WTC11 (cell line): ENCODE measurements at places on chromosomes 11 and 22.

DNA sequence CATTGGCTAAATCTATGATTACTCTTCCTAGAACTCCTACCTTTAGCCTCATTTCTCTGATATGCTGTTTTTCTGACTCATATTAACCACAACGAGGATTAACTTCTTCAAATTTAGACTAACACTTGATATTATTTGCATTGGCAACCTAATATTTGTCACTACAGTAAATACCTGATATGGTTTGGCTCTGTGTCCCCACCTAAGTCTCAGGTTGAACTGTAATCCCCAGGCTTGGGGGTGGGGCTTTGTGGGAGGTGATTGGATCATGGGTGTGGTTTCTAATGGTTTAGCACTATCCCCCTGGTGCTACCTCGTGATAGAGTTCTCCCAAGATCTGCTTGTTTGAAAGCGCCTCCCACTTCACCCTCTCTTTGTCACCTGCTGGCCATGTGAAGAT, 17.1 kb upstream of the MED17 start:
- no peaks in the 10 kb centered on the region; the same call in 1 of the 2 replicates for H3K27me3 ChIP-seq
- peaks cover 9% of the 10 kb centered on the region; the same call in 1 of the 2 replicates for H3K36me3 ChIP-seq
- DNase-seq: no peak

DNA sequence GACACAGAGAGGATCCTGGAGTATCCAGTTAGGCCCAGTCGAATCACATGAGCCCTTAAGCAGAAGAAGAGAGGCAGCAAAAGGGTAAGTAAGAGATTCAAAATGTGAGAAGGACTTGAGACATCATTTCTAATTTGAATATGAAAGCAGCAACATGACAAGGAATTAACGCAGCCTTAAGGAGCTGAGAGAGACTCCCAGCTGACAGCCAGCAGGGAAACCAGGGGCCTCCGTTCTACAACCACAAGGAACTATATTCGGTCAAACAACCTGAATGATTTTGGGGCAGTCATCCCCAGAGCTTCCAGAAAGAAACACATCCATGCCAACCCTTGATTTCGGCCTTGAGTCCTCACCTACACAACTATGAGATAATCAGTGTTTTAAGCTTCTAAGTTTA, 189.7 kb upstream of the MTNR1B start:
- no peak overlapping the region for H3K4me3 ChIP-seq
- H3K27ac ChIP-seq: peak overlapping the region; percentile 43; the same call in 1 of the 2 replicates
- DNase-seq: no peak
- H3K27me3 ChIP-seq: no peaks in the 10 kb centered on the region
- peaks cover 31% of the 10 kb centered on the region for H3K4me1 ChIP-seq

GRCh38 chr11:128893578-128894285, 2.6 kb downstream of the KCNJ5 start:
- H3K27me3 ChIP-seq: peaks cover 92% of the 10 kb centered on the region
- H3K4me3 ChIP-seq: no peak overlapping the region
- H3K27ac ChIP-seq: no peak overlapping the region
- H3K4me1 ChIP-seq: peaks cover 18% of the 10 kb centered on the region
- no peak for DNase-seq

DNA sequence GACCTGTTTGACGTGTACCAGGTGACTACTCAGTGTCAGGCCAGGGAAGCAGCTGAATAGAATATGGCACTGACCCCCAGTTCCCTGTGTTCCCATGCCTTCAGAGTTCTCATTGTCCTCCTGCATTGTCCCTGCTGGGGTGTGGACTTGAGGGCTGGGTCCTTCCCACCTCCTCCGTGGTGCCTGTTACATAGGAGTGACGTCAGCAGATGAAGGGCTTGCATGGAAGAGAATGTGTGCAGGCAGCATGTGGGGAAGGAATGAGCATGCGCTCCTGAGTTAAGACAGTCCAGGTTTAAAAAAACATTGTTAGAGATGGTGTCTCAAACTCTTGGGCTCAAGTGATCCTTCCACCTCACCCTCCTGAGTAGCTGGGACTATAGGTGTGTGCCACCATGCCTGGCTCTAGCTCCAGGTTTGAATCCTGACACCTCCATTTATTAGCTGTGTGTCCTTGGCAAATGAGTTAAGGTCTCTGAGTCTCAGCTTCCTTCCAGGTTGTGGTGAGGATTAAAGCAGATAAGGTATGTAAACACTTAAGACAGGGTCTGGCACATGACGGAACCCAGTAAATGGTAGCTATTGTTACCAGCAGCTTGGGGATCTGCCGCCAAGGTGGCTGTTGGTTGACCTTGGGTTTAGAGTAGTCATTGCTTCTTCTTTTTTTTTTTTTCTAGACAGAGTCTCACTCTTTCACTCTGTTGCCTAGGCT, 7.5 kb upstream of the SOX10 start:
- H3K27me3 ChIP-seq: no peaks in the 10 kb centered on the region
- peaks cover 14% of the 10 kb centered on the region for H3K4me1 ChIP-seq
- H3K4me3 ChIP-seq: no peak overlapping the region
- no peak for DNase-seq

DNA sequence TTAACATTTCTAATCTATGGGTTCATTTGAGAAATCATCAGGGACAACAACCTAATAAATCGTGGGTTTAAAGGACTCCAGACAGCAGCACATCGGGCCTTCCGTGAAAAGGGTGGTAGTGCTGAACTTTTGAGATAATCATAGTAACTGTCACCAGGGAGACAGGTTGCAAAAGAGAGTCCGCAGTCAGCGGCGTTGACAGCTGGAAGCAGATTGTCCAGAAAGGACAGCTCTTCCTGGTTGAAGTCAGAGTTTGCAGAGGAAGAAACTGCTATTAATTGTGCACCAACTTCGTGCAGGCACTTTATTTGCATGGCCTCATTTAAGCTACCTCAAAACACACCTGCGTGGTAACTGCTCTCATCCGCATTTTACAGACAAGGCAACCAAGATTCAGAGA, 20.5 kb upstream of the ISX start:
- peaks cover 9% of the 10 kb centered on the region for H3K27me3 ChIP-seq
- DNase-seq: no peak
- H3K4me1 ChIP-seq: peaks cover 12% of the 10 kb centered on the region
- no peak overlapping the region for H3K4me3 ChIP-seq
- no peak overlapping the region for H3K27ac ChIP-seq

GRCh38 chr11:8812438-8812837, 98.6 kb upstream of the AKIP1 start:
- no peaks in the 10 kb centered on the region for H3K27me3 ChIP-seq
- no peak for DNase-seq
- peaks cover 25% of the 10 kb centered on the region for H3K4me1 ChIP-seq
- H3K4me3 ChIP-seq: no peak overlapping the region
- H3K27ac ChIP-seq: no peak overlapping the region

DNA sequence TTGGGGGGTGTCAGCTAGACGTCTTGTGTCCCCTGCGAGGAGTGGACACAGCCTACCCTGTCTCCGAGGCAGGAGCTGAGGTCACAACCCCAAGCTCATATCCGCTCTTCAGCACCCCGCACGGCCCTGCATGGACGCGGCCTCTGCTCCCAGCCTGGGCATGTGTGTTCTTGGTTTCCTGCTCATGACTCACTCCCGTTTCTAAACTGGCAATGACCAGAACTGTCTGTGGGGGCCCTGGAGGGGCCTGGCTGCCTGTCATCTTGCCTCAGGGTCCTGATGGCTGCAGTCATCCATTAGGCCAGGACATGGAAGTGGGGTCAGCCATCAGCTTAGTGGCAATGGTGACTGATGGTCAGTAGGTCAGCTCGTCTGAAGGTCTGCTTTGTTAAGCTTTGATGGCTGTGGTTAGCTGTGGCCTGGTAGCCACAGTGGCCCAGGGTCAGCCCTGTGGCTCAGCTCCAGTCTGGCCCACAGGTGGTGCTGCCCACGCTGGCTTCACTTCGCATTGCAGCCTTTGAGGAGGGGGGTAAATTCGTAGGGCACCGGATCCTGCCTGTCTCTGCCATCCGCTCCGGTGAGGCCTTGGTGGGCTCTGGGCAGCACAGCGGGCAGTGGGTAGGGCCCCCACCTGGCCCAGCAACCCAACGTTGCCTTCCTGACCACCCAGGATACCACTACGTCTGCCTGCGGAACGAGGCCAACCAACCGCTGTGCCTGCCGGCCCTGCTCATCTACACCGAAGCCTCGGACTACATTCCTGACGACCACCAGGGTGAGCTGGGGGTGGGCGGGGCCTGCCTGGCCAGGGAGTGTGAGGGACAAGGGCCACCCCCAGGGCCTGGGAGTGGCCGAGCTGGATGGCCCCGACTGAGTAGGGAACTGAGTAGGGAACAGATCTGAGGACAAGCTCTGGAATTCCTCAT, 12.0 kb downstream of the PLCB3 start:
- H3K4me1 ChIP-seq: peaks cover 3% of the 10 kb centered on the region; the same call in 1 of the 2 replicates
- peak overlapping the region; percentile 97 for H3K27ac ChIP-seq
- no peak overlapping the region for H3K4me3 ChIP-seq
- DNase-seq: no peak
- peaks cover 42% of the 10 kb centered on the region for H3K36me3 ChIP-seq

- H3K27ac ChIP-seq: no peak overlapping the region
- peaks cover 18% of the 10 kb centered on the region for H3K36me3 ChIP-seq
Observed at GRCh38 chr11:88231894-88232482, 56.7 kb upstream of the RAB38 start.

- DNase-seq: no peak
- H3K27me3 ChIP-seq: no peaks in the 10 kb centered on the region; the same call in 1 of the 2 replicates
- H3K4me3 ChIP-seq: no peak overlapping the region
- H3K27ac ChIP-seq: no peak overlapping the region
- no peaks in the 10 kb centered on the region for H3K4me1 ChIP-seq
- H3K36me3 ChIP-seq: no peaks in the 10 kb centered on the region
Observed at GRCh38 chr22:25853078-25853477, 111.1 kb downstream of the MYO18B start.

DNA sequence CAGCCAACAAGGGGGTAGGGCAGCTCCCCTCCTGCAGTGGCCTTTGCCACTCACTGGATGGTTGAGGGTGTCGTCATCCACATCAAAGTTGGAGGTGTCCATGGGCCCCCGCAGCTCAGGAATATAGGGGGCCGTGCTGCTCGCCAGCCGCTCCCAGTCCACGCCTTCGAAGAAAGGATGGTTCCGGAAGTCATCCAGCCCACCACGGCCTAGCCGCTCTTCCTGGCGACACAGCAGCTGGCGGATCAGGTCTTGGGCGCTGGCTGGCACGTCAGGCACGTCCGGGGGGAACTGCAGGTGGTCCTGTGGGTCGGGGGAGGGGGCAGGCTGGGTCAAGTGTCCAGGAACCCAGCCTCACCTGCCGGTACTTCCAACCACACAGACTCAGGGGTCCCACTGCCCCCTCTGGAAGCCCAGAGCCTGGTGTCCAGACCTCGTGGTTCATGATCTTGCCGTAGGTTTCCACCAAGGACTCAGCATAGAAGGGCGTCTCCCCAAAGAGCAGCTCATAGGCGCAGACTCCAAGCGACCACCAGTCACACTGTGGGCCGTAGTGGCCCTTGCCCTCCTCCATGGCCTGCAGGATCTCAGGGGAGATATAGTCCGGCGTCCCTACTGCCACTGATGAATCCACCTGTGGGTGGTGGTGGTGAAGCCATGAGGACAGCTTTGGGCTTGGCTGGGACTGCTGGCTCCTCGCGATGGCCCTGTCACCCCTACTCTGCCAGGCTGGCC, 5.7 kb downstream of the CDC42BPG start:
- no peak overlapping the region for H3K27ac ChIP-seq
- no peak for DNase-seq
- H3K27me3 ChIP-seq: no peaks in the 10 kb centered on the region
- peaks cover 20% of the 10 kb centered on the region for H3K4me1 ChIP-seq

DNA sequence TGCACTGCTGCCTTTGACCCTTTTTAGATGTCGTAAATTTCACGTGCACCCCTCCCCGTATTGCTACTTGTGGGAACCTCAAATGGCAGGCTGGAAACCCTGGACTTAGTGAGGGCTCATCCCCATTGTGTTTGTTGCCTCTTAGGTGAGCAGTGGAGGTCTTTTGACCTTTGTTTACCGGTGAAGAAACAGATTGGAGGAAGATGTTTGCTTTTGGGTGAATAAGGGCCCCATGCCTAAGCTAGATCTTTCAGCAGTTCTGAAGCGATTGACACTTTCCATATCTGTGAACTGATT, 782 bp downstream of the SMARCB1 start:
- H3K27me3 ChIP-seq: no peaks in the 10 kb centered on the region
- peak overlapping the region; percentile 89 for H3K4me3 ChIP-seq
- H3K27ac ChIP-seq: peak overlapping the region; percentile 78
- peaks cover 20% of the 10 kb centered on the region for H3K36me3 ChIP-seq
- peaks cover 30% of the 10 kb centered on the region for H3K4me1 ChIP-seq

DNA sequence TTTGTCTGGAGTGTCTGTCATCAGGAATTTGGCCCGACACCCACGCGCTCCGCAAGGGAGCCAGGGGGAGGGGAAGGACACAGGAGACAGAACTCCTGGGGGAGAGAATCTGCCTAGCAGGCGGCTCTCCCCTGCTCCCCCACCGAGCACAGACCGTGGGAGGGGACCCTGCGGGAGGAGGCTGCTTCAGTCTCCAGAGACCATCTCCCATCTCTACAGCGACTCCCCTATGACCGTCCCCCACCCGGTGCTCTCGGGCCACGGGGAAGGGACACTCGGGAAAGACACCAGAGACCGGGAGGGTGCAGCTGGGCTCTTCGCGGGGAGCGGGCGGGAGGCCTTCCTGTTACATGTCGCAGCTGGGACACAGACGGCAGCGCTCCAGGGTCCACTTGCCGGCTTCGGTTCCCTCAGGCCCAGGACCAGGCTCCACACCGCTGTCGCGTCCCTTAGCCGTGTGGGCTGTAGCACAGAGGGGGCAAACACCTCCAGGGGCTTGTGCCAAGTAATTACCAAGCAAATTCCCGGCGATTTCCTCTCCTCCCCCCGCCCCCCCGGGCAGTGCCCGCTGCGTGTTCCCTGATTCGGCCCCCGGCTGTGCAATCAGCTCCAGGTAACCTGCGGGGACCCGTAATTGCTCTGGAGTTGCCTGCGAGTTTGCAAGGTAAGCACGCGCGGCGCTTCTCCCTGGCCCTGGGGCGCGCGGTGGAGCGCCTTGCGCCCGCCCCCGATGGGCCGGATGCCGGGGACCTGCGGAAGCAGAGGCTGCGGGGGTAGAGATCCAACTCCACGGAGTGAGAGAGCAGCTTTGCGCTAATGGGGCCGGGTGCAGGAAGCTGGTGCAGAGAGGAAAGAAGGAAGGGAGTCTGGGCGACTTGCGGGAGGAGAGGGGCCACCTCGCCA, 155.1 kb upstream of the CADM1 start:
- H3K36me3 ChIP-seq: no peaks in the 10 kb centered on the region
- H3K27me3 ChIP-seq: peaks cover 78% of the 10 kb centered on the region
- H3K4me3 ChIP-seq: peak overlapping the region; percentile 78
- H3K4me1 ChIP-seq: peaks cover 12% of the 10 kb centered on the region
- DNase-seq: peak; percentile 41

GRCh38 chr22:23233752-23234408, 53.6 kb downstream of the BCR start:
- peaks cover 22% of the 10 kb centered on the region for H3K36me3 ChIP-seq
- peaks cover 89% of the 10 kb centered on the region for H3K4me1 ChIP-seq
- no peak overlapping the region for H3K4me3 ChIP-seq
- peak overlapping the region; percentile 75 for H3K27ac ChIP-seq
- no peak for DNase-seq
